Activated T-cell treated with anti-CD3 and anti-CD28 coated beads, Interleukin-2, amount 50 U/mL, for 72 hours (primary cell): ENCODE measurements at places on chromosomes 5 and 9. TPM values are rescaled to one million over a fixed set of nuclear protein-coding genes. Genes with fewer than 3 reads are reported as not detected.

Gene MYOZ3
- 0.16 TPM for total RNA-seq

DNA sequence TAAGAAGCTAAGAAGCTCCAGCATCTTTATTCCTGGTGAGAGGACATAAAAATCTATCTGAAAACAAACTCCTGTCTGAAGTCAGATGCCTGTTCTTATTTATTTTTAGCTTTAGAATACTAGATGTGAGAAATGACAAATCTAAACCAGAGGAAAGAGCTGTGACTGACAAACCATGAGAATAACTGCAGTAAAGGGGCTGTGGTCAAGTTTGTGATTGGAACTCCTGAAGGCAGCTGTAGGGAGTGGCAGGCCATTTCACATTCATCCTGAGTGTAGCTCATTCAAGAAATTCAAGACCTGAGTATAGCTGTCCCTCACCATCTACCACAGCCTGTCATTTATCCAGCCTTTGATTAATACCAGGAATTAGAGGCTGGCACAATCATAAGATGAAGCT, 718.8 kb downstream of the BRINP1 start:
- no peaks in the 10 kb centered on the region for H3K36me3 ChIP-seq
- H3K4me1 ChIP-seq: no peaks in the 10 kb centered on the region
- no peak overlapping the region for H3K4me3 ChIP-seq
- H3K27me3 ChIP-seq: no peaks in the 10 kb centered on the region
- H3K27ac ChIP-seq: no peak overlapping the region

- no peak for DNase-seq
- no peaks in the 10 kb centered on the region for H3K4me1 ChIP-seq
- peaks cover 4% of the 10 kb centered on the region for H3K27me3 ChIP-seq
- no peak overlapping the region for H3K4me3 ChIP-seq
Observed at GRCh38 chr5:79834754-79835714, 145.4 kb downstream of the CMYA5 start.

Gene SLC25A2
- total RNA-seq: 0.63 TPM

DNA sequence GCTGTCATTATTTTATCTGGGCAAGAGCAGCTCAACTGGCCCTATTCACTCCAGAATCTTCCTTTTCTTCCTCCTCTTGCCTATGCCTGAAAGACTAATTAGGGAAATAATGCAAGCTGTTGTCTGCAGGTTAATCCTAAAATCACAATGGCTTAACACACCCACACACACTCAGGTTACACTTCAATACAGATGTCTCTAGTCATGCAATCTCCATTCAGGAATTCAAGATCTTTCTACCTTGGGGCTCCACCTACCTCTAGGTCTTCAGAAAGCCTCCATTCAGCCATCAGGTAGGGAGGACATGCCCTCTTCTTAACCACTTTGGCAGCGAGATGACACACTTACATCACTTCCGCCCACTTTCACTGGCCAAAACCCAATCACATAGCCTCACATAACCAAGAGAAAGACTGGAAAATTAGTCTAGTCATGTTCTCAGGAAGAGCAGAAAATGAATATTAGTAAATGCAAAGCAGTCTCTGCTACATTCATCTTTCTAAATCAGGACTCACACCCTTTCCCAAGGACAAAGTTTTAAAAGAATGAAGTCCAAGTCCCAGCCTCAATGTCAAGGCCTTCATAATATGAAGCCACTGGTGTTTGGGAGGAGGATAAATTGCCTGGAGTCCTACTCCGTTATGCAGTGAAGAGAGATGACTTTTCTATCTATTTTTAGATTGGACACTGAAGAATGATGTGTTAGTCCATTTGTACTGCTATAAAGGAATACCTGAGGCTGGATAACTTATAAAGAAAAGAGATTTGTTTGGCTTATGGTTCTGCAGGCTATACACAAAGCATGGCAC, 428.1 kb downstream of the EFNA5 start:
- H3K27ac ChIP-seq: no peak overlapping the region
- H3K4me1 ChIP-seq: no peaks in the 10 kb centered on the region
- H3K36me3 ChIP-seq: no peaks in the 10 kb centered on the region
- H3K27me3 ChIP-seq: peaks cover 8% of the 10 kb centered on the region

DNA sequence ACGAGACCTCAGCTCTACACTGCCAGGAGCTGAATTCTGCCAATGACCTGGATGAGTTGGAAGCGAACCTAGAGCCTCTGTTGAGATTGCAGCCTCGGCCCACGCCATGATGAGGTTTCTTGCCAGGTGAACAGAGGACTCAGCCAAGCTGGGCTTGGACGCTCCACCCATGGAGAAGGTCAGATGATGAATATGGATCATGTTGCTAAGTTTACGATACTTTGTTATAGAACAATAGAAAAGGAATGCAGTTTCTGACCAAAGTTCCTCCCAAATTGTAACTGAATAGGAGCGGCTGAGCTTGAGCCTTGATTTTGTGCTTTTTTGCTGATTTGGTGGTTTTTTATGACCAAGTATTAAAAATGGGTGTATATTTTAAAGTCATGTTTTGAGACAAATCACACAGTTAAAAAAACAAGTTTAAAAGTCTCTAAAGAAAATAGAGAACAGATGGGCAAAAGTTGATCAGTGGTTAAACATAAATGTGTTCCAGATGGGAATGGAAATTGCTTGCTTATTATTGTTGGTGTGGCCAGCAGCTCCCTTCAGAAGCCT, 32.9 kb downstream of the ROPN1L start:
- no peak overlapping the region for H3K4me3 ChIP-seq
- no peaks in the 10 kb centered on the region for H3K27me3 ChIP-seq
- peaks cover 3% of the 10 kb centered on the region for H3K36me3 ChIP-seq
- H3K4me1 ChIP-seq: no peaks in the 10 kb centered on the region
- DNase-seq: no peak
- H3K27ac ChIP-seq: no peak overlapping the region

Gene HAUS6
- total RNA-seq: 32.8 TPM
